IPS DF 6.9 (cell line): ENCODE measurements at places on chromosomes 11 and 22.

GRCh38 chr11:40134820-40135570 lies 1324.5 kb downstream of the LRRC4C start:
- no peak for DNase-seq

DNA sequence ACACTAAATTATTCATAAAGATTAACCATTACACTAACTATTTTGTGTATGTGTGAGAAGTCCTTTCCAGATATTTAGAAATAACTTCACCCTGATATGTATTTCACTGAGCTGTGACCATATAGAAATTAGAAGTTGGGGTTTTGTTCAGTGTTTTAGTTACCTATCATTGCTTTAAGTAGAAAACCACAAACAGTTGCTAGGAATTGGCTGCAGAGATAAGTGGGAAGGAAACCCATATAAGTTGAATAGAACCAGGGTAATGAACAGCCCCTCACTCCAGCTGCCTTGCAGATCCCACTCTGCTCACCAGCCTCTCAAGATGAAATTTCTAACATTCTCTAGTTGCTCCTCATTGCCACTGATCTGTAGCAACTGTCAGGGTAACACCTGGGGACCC lies 10.3 kb downstream of the SRSF8 start:
- DNase-seq = no peak

DNA sequence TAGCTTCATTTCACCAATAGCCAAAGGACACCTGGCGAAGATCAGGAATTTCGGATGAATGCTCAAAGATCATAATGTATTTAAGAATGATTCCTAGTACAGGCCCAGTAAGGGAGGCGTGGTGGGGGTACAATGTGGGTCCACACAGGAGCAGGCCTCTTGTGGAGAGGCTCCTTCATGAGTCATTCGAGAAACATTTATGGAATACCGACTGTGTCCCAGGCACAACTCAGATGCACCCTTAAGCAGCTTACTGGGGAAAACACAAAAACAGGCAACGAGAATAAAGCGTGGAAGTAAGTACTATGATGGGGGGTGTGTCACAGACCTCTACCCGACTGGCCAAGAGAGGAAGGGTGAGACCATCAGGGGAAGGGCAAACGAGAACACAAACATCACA lies 44.5 kb downstream of the SMCO4 start:
- no peak for DNase-seq

GRCh38 chr11:45178223-45178622 lies 31.8 kb downstream of the PRDM11 start:
- no peak for DNase-seq

GRCh38 chr11:113814181-113814580 lies 34.6 kb downstream of the CLDN25 start:
- no peak for DNase-seq

- DNase-seq = no peak
Measured at GRCh38 chr11:9208726-9209501, 56.2 kb downstream of the DENND5A start.

- DNase-seq = no peak
Measured at GRCh38 chr22:46079093-46079860, 71.0 kb upstream of the PPARA start.

DNA sequence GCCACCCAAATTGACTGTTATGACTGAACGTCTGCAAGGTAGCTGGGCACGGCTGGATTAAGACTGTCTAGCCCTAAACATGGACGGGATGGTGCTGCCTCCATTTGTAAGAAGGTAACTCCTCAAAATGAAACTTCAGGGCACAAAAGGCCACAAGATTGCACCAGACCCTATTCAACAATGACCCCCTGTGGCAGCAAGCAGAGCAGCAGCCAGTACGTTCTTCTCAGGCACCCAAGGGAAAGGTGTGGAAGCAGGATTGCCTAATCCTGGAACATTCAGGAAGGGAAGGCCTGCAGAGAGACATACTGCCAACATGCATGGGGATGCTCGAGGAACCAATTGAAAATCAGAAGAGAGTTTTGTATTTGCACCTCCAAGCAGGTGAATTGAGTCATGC lies 4.5 kb upstream of the TBX10 start:
- DNase-seq = no peak

GRCh38 chr11:118240999-118241763 lies 11.0 kb downstream of the MPZL3 start:
- no peak for DNase-seq

DNA sequence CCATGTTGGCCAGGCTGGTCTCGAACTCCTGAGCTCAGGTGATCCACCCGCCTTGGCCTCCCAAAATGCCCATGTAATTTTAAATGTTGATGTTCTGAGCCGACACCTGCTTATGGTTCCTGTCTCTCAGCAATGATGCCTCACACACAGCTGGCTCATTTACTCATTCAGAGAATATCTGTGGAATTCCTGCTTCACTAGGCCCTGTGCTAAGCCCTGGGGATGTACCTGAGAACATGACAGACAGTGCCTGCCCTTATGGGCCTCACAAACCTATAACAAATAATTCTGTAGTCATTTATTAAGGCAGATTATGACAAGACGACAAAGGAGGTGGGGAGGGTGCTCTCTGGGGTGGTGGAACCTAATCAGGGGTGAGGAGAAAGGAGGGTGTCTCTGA lies 93.7 kb downstream of the PRR5L start:
- DNase-seq = no peak

- DNase-seq = peak; percentile 61
Measured at GRCh38 chr11:78940500-78941225, 366.0 kb upstream of the NARS2 start.

DNA sequence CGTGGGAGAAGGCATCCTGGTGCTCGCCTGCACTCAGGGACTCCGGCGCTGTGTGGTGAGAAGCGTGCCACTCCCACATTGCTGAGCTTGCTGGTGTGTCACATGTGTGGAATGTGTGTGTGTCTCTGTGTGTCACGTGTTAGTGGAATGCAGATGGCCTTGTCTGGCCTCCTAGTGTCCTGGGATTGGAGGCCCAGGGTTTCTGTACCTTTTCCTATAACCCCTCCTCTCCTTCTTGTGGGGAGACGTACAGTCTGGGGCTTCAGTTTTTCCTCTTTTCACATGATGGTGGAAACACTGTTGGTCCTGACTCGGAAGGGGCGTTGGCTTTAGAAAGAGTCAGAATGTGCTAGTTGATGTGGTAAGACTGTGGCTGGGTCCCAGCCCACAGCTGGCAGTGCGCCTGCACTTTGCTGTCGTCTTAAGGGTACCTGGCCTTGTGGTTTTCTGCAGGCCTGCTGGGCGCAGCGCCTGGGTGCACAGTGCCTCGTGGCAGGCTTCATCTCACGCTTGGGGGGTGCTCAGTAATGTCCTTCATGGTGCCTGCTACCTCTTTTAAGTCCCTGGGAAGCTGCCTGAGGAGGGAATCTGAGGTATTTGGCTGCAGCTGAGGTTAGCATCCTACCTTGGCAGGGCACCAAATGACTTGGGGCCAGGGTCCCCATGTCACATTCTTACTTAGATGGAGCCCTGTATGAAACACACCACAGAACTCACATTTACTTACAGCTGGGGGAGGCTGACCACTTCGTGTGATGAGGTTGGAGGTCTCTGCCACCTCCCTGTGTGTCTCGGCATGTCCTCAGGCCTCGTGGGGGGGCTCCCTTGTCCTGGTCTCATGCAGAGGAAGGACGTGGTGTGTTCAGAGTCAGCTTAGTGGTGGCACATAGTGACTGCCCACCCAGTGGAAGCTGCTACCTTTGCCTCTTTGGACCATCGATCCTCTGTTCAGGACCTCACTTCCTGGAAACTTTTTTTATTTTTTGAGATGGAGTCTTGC lies 61.9 kb downstream of the MED15 start:
- no peak for DNase-seq

- peak; percentile 22 for DNase-seq
Measured at GRCh38 chr11:114892381-114893197, 214.3 kb downstream of the NXPE2 start.

DNA sequence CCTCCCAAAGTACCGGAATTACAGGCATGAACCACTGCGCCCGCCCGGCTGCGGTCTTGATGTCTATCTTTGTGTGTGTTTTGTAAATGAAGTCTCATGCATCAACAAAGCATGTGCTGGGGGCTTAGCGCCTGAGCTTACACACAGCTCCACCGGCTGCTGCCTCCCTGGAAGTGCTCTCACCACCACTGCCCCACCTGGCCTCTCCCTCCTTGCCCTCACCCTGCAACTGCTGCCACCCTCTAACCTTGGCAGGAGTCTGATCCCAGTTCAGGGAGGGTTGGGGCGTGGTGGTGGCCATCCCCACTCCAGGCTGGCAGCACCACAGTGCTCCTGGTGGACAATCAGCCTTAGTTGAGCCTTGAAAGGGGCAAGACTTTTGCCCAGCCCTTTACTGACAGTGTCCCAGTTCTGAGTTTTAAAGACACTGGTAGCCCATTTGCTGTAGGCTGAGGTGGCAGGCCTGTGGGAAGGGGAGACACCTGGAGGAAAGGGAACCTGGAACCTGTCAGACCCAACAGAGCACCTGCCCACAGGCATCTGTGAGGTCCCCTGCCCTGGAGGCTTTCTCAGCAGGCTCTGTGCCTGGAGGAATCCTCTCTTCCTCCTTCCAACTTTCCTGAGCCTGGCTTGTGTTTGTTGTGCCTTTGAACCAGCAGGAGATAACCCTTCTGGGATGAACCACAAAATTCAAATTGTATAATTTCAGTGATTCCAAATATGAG lies 42.4 kb upstream of the WEE1 start:
- DNase-seq = no peak

DNA sequence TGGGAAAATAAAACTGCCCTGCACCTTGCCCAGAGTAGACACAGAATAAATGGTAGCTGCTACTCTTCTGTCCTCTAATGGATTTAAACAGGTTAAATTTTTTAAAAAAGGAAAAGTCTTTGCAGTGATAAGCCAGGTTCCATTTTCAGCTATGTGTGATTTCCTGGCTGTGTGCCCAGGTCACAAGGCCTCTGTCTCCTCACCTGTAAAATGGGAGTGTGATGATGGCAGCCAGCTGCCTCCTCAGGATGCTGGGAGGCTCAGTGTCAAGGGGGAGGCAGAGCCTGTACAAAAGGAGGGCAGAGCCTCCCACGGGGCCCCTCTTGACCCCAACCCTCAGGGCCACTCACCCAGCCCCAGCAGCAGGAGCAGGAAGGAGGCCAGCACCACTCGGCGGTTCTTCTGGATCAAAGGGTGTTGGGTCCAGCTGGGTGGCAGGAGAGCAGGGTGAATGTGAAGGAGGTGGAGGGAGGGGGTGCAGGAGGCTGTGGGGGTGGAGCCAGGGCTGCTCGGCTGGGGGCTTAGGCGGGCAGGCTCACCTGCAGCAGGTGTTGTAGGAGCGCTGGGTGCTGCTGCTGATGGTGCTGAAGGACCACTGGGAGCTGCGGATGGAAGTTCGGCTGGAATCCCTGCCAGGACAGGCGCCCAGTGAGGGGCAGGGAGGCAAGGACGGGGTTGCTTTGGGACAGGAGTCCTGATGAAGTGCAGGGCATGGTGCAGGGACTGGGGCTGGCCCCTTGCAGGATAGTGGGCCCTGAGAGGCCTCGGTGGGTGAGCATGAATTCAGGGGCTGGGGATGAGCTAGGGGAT lies 1.9 kb downstream of the TMEM134 start:
- DNase-seq = no peak

DNA sequence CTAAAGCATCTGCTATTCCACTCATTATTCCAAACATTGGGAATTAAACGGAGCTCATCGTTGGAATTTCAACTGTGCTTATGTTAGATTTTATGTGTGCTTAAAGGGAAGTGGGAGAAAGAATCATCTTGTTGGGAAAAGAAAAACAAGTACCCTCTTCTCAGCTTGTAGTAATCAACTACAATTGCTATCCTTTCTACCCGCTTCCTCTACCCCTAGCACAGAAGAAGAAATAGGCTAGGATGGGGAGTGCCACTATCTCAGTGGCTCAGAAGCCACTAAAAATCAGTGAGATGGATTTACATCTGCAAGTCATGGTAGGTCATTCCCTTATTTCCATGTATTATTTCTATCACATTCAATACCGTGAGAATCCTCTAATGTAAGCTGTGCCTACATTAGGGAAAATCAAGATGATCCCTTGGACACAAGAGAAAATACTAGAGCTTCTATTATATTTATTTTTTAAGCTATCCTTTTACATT lies 97.9 kb upstream of the CD44 start:
- DNase-seq = no peak

- no peak for DNase-seq
Measured at GRCh38 chr22:37275622-37276021, 6.7 kb upstream of the CYTH4 start.

GRCh38 chr22:38608992-38609750 lies 39.2 kb upstream of the DMC1 start:
- no peak for DNase-seq

- no peak for DNase-seq
Measured at GRCh38 chr22:24155627-24156140, 25.6 kb upstream of the SUSD2 start.

DNA sequence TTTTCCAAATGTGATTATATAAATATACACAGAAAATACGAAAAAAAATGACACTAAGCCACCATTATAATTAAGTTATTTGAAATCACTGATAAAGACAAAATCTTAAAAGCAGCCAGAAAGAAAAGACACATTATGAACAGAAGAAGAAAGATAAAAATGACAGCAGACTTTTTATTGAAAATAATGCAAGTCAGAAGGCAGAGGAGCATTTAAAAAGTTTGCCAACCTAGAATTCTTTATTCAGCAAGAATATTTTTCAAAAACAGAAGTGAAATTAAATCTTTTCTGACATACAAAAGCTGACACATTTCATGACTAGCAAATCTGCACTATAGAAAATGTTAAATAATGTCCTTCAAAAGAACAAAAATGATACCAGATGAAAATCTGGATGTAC lies 77.8 kb downstream of the CD82 start:
- DNase-seq = no peak

DNA sequence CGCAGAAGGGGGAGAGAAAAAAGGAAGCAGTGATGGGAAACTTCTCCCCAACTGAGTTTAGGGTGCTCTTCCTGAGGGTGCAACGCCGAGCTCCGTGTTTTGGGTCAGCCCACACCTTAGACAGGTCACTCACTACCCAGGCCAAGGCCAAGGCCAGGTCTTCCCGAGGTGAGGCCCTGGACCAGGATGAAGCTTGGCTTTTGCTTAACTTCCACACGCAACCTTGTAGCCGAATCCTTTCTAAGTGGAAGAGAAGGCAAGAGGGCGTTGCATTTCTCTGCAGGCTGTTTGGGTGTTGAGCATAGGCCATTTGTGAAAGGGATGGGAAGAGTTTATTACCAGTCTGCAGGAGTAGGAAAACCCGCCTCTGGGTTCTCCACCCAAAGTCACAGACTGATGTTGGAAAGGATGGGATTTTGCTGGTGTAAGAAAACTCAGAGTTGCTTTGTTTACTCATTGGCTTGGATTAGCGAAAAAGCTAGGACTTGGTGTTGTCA lies 1.5 kb downstream of the KREMEN1 start:
- no peak for DNase-seq

DNA sequence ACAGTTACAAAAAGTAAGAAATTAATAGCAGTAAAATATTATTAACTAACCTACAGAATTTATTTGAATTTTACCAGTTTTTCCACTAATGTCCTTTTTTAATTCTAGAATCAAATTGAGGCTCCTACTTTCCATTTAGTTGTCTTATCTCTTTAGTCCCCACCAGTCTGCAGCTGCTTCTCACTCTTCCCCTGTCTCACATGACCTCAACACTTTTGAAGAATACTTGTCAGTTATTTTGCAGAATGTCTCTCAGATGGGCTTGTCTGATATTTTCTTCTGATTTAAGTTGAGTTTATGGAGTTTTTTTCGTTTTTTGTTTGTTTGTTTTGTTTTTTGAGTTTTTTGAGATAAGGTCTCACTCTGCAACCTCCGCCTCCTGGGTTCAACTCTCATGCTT lies 74.3 kb upstream of the ADORA2A start:
- DNase-seq = no peak
